Fibroblast of skin of scalp (primary cell): ENCODE measurements at places on chromosomes 4 and X.

GRCh38 chrX:69503782-69504625, at the start of gene NALF2:
TSS of gene NALF2 (plus strand) at chrX:69504326. CDS start at chrX:69505283, 957 bp downstream.
- peak; percentile 55 for DNase-seq

GRCh38 chr4:126976850-126977632, 655.7 kb upstream of the INTU start:
- DNase-seq, result no peak

- peak; percentile 67 for DNase-seq
Observed at GRCh38 chrX:19810802-19811201, 76.6 kb downstream of the SH3KBP1 start.

DNA sequence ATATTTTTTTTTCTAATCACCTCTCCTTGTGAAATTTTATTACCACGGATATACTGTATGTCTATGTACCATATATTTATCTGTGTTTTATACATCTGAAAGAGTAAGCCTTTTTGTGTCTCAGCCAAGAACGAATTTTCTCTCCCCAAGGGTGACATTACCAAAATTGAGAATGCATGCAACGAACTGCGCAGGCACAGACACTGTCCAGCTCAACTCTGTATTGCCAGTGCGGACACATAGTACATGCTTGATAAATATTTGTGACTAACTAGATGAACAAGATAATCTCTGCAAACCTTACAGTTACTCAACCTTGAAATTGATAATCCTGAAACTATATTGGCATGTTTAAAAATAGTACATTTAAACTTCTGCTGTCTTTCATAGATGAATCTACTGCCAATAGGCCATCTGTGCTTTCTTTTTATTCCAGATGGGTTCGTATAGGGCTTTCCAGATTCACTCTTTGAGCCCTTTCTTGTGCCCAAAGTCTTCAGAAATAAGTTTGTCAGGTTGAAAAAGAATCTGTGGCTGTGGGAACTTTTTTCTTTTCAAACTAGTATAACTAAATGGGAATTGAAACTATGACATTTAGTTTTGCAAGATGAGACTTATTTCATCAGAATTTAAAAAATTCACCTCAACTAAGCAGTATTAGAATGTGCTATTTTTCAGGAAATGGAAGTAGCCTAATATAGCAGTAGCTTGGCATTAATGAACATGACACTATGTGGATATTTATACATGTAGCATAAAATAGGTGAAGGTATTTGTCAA, 38.9 kb downstream of the DTHD1 start:
- no peak for DNase-seq

DNA sequence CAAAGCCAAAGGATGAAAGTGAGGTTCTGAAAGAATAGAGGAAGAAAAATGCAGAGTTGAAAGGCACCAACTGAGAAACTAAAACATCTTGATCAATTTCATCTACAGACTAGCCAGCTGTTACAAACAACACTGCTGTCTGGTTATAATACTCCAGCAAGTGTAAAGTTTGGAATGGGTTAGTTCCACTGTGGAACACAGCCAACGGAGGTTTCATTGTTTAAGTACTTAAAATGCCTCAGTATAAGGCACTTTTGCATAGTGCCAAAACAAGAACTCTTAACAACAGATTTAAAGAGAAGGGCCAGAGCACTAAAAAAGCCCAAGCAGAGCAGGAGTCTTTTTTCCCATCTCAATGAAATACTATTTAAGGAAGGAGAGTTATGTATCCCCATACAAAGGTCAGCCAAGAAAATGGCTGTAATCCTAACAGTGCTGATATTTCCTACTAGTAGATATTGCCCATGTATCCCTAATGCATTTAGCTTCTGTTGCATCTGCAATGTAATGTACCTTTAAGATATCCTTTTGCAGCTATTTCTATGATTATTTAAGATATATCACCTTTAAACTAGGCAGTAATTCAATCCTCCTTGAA, 16.5 kb downstream of the ACSL4 start:
- peak; percentile 31 for DNase-seq
